ENCODE measurements at places on chromosomes 2 and 18. TPM values are rescaled to one million over a fixed set of nuclear protein-coding genes. Genes with fewer than 3 reads are reported as not detected.

The HTR2B gene
- total RNA-seq, result not detected

The SYT4 gene
- not detected for total RNA-seq

The UGT1A4 gene
- 0.07 TPM for total RNA-seq

The RAB6C gene
- not detected for total RNA-seq

Measured in A549 treated with dexamethasone at 1 μM for 4 hours (cell line).